Motor neuron (in vitro differentiated cells): ENCODE measurements at places on chromosomes 6 and 20.

GRCh38 chr6:134720353-134721059 is 229.4 kb downstream of the ALDH8A1 start:
- ATAC-seq: no peak

- ATAC-seq: no peak
Measured at GRCh38 chr6:16841241-16841640, 80.0 kb upstream of the ATXN1 start.

- no peak for ATAC-seq
Measured at GRCh38 chr6:167846997-167847606, 20.4 kb downstream of the AFDN start.

GRCh38 chr6:144321839-144322591 is 36.9 kb downstream of the UTRN start:
- no peak for ATAC-seq

- ATAC-seq: no peak
Measured at GRCh38 chr20:40646361-40646760, 42.7 kb downstream of the MAFB start.

DNA sequence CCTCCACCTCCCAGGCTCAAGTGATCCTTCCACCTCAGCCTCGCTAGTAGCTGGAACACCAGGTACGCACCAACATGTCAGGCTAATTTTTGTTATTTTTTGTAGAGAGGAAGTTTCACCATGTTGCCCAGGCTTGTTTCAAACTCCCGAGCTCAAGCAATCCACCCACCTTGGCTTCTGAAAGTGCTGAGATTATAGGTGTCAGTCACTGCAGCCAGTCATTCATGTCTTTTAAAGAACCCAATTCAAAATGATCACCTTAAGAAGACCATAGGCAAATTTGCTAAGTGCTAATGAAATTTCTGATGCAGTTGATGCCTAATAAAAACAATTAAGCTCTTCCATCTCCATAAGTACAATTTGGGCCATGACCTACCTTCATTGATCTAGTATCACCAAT is 2.6 kb upstream of the VNN2 start:
- ATAC-seq: no peak

GRCh38 chr6:107128577-107128976 is 13.3 kb upstream of the BEND3 start:
- no peak for ATAC-seq

DNA sequence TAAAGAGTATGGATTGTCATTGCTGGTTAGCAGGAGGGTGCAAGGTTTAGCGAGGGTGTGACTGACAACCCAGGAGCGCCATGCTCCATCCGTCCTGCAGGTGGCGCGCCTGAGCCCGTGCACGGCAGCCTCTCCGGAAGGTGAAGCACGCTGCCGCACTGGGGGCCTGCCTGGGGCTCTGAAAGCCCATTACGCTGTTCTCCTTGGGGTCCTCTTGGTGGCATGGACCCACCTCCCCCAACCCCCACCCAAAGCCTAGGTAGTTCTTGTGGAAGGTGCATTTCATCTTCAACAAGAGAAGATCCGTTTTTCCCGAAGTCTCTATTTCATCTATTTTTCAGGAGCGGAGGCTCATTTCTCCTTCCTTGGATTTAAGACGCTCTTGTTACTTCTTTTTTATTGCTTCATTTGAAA is 197.4 kb upstream of the KCNG1 start:
- peak; percentile 47 for ATAC-seq

DNA sequence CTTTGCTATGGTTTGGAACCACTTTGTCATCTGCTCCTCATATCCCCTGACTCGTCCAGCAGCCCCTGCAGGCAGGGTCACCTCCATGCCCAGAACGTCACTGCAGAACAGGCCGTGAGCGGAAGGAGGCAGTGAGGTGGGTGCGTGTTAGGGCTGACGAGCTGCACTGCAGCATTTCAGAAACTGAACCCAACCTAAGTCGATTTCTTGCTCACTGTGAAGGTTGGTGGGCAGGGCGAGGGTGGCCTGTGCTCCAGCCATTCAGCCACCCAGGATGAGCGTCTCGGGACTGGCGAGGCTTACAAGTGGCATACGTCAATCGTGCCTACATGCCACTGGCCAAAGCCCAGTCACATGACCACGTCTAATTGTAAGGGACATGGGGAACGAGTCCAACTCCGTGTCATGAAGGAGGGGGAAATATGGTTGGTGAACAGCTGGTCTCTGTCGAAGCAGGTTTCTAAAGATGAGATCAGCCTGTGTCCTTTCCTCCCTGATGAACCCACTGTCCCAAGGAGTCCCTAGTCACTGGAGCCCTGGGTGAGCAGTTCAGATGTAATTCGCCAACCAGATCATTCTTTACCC is 289.1 kb downstream of the TAF4 start:
- no peak for ATAC-seq

DNA sequence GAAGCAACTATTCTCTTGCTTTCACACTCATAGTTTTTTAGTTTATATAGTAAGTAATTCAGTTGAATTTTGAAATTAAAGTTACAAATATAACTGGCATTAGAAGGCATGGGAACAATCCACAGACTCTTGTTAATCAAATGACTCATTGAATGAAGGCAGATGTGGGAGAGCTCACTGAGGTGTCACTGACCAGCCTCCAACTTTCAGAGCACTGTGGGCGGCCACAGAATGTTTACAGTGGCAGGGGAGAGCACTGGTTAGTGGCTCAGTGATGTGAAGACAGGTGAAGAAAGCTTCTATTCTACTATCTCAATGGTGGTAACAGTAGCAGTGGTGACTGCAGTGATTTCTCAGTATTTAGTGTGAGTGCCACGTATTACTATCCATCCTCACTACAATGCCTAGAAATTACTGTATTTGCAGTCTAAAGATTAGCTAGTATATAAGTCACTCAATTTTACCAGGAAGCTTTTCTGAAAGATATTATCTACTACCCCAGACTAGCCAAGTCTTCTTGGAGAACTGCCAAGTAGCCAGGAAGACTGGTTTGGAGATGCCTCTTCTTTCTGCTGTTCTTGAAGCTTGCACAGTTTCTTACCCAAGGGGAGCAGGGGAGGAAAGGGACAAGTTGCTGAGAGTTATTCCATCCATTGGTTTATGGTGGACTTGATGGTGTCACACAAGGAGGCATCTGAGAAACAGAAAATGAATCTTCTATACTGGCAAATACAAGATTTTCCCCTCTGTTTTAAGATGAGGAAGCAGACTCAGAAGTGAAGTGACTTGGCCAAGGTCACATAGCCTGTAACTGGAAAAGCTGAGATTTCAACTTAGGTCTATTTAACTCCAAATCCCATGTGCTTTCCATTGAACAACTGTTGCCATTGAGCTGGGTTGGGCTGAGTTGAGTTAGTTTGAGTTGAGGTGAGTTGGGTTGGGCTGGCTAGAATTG is 231.2 kb downstream of the ANKRD60 start:
- no peak for ATAC-seq

GRCh38 chr6:91566467-91566866 is 979.6 kb upstream of the MAP3K7 start:
- no peak for ATAC-seq

DNA sequence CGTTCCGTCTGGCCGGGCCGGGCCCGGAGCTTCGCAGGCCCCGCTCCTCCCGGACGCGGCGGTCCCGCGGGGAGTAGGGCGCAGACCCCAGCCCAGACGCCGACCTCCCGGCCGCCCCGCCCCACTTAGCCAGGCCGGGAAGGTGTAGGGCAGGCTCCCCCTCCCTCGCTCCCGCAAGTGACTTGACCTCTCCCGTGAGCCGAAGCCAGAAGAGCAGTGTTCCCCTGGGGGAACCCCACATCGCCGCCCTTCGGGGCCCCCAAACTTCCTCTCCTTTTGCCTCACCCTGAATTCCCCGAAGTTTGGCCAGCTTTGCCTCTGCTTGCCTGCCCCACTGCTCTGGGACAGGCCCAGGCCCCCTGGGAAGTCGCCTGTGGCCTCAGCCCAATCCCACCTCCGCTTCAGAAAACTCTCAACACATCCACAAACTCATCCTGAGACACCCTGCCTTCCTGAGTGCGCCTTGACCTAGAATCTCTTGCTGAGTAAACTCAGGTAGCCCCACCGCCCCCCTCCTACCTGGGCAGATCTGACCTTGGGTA is 524 bp upstream of the NOL4L start:
- ATAC-seq: no peak

DNA sequence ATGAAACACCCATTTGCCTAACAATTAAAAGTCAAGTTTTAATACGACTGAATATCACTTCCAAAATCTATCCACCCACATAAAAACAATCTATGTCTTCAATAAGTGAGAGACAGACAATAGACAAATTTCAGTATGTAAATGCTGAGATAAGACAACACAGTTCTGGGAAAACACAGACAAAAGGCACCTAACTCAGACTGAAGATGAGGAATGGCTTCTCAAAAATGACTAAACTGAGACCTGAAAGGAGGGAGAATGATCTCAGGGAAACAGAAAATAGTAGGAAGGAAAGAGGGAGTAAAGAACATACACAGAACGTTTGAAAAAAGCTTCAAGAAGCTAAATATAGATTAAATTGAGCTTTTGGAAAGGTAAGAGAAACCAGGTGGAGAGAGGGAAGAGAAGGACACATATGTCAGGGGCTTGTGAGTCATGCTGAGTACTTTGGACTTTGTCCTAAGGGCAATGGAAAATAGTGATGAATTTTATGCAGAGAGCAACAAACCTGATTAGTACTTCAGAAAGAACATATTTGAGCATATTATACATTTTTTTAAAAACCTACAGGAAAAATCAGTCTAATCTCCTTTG is 16.1 kb downstream of the LMBRD1 start:
- peak; percentile 84 for ATAC-seq

DNA sequence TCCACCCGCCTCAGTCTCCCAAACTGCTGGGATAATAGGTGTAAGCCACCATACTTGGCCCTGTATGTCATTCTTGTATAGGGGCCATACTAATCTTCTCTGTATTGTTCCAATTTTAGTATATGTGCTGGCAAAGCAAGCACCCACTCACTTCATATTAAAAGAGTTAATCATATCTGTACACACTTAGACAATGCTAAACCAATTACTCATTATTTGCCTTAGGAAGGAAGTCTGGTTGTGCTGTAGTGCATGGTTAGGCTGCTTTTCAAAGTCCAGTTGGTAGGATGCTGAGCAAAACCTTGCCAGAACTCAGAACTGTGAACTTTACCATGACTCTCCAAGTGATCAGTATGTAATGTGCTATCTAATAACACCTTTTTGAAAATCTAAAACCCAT is 88.6 kb downstream of the LIN28B start:
- no peak for ATAC-seq

- ATAC-seq: peak; percentile 17
Measured at GRCh38 chr20:62405108-62405980, 1.7 kb downstream of the CABLES2 start.

- no peak for ATAC-seq
Measured at GRCh38 chr6:3822747-3823445, 26.3 kb upstream of the FAM50B start.

- no peak for ATAC-seq
Measured at GRCh38 chr20:58306421-58307261, 2.9 kb upstream of the RAB22A start.

DNA sequence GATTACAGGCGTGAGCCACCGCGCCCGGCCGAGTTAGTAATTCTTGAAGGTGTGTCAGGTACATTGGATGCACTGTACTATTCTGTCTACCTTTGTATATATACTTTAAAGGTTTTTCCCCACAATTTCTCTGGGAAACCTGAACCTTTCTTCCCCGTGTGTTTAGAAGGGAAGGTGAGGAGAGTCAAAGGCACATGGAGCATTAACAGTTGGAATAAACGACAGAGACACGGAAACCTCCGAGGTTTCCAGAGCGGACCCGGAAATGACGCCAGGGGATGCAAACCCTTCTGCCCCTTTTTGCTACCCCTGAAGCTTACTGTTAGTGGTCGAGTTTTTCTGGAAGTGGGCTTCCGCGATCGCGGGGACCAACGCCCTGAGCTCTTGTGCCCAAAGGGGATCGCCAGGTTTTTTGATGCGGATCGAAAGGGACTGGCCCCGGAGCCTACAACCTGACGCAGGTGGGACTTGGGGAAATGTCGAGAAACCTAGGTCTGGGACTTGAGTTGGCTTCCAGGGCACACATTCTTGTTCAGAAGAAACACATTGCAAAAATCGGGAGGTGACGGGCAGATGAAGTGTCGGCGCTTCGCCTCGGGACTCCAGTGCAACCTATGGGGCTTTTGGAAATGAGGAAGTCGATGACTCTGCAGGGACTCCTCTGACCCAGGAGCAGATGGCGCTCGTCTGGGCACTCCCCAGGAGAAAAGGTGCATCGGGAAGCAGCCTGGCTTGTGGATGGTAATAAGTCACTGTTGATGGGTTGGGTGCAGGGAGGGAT is 218.2 kb downstream of the OR2B2 start:
- peak; percentile 86 for ATAC-seq

GRCh38 chr6:148426317-148426977 is 83.8 kb downstream of the SASH1 start:
- no peak for ATAC-seq

DNA sequence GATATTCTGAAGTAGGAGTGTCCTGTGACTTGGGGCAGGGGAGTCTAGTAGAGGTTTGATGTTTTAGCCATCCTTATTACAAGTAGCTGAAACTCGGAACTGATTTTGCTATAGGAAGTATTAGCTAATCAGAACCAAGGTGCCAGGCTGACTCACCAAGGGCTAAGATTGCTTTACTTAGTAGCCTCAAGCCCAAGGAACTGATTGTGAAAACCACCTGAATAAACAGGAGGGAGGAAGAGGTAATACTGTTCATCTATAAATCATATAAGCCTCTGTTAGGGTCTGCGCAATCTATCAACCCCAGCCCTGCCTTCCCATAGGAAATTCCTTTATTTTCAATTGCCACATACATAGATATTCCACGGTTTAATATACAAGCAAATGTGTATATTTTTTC is 54.4 kb downstream of the GNAS start:
- no peak for ATAC-seq

GRCh38 chr6:10528158-10528981 is 7.2 kb downstream of the GCNT2 start:
- ATAC-seq: peak; percentile 96

DNA sequence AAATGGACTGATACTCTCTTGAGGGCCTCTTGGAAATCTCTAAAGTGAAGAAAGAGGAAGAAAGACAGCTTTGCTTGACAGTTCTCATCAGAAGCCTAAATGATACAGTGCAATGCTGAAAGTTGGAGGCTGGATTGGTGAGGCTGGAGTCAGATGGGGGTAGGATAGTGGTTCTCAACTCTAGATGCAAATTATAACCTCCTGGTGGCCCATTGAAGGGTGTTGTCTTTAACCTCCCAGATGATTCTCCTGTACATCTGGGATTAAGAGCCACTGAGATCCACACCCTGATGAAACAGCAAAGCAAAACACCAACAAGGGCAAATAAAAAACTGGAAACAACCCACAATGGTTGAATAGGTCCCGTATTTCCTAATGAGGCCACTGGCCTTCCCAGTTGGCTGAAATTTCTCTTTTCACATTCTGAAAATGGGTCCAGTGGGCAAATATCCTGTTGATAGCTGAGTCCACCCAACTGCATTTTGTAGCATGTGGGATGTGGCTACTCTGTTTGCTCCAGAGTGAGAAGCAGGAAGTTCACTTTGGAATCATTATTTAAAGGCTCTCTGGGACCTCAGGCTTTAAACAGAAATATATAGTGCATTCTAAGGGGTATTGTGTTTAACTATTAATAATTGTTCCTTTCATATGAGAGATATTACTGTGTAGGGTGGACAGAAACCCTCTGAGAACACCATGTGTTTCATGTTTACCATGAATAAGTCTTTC is 208.1 kb downstream of the SOX4 start:
- ATAC-seq: peak; percentile 84
